Cardiac ventricle fibroblast (primary cell): ENCODE measurements at places on chromosomes 3 and 15. TPM values are rescaled to one million over a fixed set of nuclear protein-coding genes. Genes with fewer than 3 reads are reported as not detected.

The SNUPN gene
- total RNA-seq = 30.4 and 30.6 TPM in 2 replicates

The GOLGA8S gene
- 0.19 and 0.39 TPM in 2 replicates for total RNA-seq

The AMT gene
- total RNA-seq = 0.39 and 1.5 TPM in 2 replicates

The WDR53 gene
- total RNA-seq = 3.2 and 4.9 TPM in 2 replicates

The GREM1 gene
- 0.06 and 0.10 TPM in 2 replicates for total RNA-seq

The GPR149 gene
- total RNA-seq = not detected in 2 replicates

The PARP3 gene
- 21.2 and 26.0 TPM in 2 replicates for total RNA-seq
